ENCODE measurements at places on chromosomes 4 and X.

DNA sequence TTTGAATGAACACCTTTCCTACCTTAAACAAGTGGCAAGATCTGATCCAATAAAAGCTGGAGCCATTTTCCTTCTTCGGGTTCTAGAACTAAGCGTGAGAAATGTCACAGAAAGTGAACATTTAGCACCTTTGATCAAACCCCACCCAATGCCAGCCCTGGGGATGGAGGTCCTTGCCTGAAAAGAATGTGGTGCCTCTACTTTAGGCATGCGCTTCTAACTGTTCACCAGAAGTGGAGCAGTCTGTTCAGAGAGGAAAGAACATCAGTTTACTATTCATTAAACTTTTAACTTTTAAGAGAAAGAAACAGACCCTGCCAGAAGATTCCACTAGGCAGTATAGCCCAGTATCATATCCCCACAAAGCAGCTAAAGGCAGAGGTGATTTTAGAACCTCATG lies 75.9 kb downstream of the INTS12 start:
- DNase-seq: no peak

GRCh38 chr4:21113496-21114223 lies 413.4 kb downstream of the PACRGL start:
- no peak for DNase-seq

DNA sequence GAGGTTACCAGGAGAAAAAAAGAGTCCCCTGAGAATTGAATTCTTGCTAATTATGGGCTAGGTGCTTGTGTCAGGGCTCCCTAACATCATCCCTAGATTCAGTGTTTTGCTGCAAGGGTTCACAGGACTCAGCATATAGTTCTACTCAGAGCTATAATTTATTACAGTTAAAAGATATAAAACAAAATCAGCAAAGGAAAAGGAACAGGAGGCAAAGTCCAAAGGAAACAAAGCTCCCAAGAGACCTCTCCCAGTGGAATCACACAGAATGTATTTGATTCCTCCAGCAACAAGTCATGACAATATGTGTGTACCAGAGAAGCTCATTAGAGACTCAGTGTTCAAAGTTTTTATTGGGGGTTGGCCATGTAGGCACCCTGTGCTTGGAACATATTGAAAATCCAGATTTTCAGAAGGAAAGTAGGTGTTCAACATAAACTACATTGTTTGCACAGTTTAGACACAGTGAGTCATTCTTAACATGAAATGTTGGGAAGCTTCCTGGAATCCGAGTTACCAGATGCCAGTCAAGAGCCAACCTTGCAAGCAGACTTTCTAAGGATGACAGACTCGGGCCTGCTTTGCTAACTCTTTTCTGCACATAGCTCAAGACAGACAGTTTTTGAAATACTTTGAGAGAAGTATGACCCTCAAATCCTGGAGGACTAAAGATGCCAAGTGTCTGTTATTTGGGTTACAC lies 311.3 kb upstream of the EMCN start:
- no peak for DNase-seq

- no peak for DNase-seq
Measured at GRCh38 chr4:56048383-56048701, 99.6 kb downstream of the CEP135 start.

- DNase-seq: no peak
Measured at GRCh38 chr4:63123441-63123840, 1285.8 kb downstream of the TECRL start.

GRCh38 chr4:121057466-121057922 lies 14.8 kb downstream of the NDNF start:
- no peak for DNase-seq

DNA sequence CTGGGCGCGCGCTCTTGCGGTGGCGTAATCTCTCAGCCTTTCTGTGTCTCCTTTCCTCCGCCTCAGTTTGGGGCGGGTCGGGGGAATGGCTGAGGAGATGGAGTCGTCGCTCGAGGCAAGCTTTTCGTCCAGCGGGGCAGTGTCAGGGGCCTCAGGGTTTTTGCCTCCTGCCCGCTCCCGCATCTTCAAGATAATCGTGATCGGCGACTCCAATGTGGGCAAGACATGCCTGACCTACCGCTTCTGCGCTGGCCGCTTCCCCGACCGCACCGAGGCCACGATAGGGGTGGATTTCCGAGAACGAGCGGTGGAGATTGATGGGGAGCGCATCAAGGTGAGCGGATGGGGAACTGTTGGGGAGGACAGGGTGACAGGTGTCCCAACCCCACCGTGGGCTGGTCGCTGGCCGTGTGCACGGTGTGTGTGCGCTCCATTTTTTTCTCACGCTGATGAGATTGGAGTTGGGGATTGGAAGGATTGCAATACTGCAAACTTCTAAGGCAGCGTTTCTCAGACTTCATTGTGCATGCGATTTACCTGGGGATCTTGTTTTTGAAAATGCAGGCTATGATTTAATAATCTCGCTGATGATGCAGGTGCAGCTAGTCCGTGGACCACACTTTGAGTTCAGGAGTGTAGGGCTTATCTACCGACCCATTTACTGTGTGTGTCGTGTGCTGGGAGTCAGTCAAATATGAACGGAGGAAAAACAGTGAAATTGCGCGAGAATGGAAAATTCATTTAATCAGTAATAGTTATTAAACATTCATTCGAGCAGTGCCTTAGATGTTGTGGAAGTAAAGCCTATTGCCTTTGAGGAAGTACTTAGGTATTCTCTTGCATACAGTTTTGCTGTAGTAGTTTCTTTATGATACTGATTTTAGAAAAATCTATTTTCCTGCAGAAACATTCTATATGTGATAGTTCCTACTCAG lies at the start of gene RAB33B:
Gene RAB33B (plus strand): TSS at position 11 of the 935 bp plus-strand sequence. CDS start 75 bp downstream, at position 86.
- no peak for DNase-seq

DNA sequence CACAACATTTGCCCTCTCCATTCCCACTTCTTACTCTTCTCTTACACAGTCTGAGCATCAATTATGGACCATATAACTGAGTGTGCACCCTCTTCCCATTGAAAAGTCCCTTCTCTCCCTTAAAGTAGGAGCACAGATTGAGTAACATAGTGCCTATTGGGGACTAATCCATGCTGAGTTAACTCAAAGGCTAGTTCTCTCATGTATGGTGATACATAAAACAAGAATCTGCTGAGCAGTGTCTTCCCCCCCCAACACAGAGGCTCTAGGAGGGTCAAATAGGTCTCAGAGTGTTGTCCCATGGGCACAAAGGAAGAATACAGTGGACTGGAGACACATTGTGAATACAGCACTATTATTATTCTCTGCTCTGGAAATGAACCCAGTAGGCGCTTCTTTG lies 274.6 kb upstream of the BOD1L1 start:
- no peak for DNase-seq

GRCh38 chrX:103704863-103705262 lies 5.8 kb upstream of the TMEM31 start:
- DNase-seq: no peak

DNA sequence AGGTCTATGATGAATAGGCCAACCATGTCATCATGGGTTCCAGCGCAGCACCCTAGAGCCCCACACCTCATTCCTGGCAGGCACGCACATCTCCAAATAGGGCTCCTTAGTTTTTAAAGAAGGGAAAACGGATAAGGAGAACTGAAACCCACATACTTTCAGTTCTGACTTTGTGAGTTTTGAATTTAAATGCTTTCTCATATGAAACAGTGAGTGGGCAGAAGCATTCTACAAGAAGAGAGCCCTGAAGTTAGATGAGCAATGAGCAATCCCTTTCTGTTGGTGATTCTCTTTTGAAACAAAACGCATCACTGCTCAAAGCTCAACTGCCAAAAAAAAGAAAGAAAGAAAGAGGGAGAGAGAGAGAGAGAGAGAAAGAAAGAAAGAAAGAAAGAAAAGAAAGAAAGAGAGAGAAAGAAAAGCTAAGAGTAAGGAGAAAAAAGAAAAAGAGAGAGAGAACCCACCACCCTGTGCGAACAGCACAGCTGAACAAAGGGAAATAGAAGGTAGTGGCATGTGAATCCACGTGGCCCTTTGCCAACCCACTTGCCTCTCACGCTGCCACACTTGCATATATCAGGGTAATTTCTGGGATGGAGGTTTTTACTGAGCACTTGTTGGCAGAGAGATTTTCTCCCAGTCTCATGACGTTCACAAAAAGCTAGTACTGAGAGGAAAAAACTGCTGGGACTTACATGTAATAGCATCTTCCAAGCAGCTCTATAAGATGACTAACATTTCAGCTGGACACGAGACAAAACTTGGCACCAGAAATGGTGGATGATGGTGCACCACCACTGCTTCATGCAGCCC lies 31.0 kb downstream of the TMSB4X start:
- peak; percentile 50 for DNase-seq

DNA sequence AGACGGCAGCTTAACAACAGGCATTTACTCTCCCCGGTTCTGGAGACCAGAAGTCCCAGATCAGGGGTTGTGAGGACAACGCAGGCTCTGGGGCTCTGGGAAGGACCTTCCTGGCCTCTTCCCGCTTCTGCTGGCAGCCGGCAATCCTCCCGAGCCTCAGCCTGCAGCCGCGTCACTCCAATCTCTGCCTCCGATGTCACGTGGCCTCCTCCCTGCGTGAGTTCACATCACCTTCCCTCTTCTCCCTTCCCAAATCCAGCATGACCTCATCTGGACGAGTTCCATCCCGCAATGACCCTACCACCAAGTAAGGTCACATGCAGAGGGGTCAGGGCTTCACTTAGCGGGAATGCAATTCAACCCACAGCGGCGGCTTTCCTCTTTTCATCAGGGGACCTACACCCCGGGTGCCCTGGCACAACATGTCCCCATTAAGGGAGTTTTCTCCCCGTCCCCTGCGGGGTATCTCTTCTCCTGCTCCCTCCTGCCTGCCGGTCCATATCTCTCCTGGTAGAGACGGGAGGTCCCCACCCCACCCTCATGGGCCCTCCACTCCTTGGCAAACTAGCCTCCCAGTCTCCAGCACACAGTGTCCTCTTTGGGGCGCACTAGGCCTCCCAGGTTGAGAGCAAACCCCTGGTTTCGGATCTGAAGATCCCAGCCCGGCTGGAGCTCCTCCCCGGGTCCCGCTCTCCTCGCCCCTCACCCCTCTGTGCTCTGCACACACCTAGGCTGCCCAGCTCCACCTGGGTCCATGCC lies 25.5 kb downstream of the ABLIM2 start:
- DNase-seq: no peak

DNA sequence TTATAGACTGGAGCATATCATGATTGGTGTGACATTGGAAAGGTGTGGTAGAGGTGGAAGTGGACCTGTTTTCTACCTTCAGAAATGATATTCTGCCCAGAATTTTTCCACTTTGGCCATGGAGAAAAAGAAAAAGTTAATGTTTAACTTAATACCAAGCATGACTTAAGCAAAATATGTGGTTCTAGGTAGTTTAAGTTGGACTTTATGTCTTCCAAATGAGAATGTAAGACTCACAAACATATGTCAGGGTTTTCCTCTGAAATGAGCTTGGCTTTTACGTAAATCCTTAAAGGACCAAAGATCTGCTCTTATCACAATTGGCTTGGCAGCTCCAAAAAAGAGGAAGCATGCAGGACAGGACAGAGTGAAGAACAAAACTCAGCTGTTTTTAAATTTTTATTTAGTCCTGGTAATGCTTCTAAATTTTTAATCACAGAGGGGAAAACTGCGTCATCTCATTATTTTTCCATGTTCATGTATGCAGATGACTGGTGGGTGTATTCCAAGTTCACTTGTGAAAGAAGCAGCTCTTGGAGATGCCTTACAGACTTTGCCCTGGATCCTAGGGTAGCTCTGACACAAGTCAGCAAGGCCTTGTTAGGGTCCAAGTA lies 98.2 kb downstream of the ANK2 start:
- no peak for DNase-seq

DNA sequence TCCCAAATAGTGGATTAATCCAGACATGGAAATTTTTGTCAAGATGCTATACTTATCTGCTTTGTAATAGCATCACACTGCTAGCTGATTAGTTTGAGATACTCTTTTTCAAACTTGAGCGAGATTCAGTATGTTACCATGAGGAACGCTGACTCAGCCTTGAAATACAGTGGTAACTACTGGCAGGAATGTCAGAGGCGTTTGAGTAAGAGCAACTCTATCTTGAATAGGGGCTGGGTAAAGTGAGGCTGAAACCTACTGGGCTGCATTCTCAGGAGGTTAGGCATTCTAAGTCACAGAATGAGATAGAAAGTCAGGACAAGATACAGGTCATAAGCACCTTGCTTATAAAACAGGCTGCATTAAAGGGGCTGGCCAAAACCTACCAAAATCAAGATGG lies 2519.6 kb downstream of the ARAP2 start:
- no peak for DNase-seq

DNA sequence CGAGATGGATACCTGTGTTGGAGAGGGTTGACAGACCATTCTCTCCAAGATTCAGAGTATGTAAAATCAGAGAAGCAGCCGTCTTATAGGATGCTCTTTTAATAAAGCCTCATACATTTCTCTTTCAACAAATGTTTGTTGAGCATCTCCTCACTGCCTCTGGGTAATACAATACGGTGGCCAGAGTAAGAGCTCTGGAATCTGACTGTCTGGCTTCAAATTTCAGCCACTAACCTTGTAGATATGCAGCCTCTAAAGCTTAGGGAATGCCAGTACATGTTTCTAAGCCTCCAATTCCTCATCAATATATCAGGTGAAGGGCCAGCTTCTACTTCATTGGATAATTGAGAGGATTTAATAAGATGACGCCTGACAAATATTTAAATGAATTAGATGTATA lies 61.3 kb downstream of the CLNK start:
- DNase-seq: no peak

GRCh38 chr4:53348046-53348445 lies 17.8 kb downstream of the SCFD2 start:
- no peak for DNase-seq

- no peak for DNase-seq
Measured at GRCh38 chr4:113292371-113293042, 243.1 kb downstream of the ANK2 start.

DNA sequence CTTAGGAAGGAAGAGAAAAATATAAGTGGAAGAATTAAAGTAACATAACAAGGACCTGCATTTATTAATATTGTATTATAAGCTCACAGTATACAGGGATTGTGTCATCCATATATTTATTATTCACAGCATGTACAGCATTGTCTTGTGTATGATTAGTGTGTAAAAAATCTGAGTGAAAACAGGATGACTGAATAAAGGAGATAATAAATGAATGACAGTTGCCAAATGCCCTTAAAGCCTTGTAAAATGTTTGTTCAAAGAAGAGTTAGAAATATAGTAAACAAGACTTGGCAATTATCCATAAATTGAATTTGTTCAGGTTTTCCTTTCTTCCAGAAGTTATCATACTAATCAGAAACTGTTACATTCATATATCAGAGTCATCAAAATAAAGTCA lies 172.7 kb downstream of the BTC start:
- DNase-seq: no peak

DNA sequence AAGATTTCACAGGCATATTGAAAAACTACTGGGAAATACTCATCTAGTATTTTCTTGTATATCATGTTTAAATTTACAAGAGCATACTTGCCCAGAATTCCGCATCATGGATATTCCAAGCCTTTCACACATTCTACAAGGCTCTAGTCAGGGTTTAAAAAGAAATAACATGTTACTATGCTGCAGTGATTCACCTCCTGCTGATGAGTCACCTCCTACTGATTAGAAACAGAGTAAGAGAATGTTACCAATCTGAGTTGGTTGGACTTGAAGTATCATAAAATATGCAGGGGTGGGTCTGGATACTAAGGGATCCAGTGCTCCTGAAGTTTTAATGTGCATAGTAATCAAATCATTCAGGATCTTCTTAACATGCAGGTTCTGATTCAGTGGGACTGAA lies 192.0 kb upstream of the ANK2 start:
- DNase-seq: no peak
